GM20000 (cell line): ENCODE measurements at places on chromosomes 11 and 22.

GRCh38 chr11:16936643-16937042 is 77.6 kb downstream of the PLEKHA7 start:
- DNase-seq: no peak

GRCh38 chr11:2834503-2835273 is 50.9 kb downstream of the CDKN1C start:
- no peak for DNase-seq

DNA sequence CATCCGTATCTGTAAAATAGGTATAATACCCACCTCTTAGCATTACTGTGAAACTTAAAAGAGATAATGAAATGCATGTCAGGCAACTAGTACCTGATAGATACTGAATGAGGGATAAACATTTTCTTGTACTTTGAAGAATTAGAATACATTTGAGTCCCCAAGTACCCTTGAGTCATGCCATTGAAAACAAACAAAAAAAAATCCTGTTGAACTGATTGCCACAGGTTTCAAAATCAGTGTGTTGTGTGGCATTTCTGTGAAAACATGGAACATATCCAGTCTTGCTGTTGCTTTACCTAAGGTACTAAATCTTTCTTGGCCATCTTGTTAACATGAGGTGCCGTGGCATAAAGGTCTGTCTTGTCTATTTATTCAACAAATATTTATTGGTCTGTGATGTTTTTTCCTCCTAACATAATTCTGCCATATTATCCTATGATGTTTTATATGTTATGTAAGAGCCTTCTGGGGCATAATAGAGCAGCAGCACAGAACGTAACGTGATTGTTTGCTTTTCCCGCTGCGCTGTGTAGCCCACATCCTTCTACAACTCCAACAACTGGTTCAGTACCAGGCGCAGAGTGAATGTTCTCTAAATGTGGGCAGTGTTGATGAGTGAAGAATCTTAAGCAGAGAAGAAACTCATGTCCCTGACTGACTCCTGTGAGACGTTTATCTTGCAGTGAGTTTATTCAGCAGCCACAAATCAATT is 79.3 kb upstream of the RAB1B start:
- DNase-seq: no peak

DNA sequence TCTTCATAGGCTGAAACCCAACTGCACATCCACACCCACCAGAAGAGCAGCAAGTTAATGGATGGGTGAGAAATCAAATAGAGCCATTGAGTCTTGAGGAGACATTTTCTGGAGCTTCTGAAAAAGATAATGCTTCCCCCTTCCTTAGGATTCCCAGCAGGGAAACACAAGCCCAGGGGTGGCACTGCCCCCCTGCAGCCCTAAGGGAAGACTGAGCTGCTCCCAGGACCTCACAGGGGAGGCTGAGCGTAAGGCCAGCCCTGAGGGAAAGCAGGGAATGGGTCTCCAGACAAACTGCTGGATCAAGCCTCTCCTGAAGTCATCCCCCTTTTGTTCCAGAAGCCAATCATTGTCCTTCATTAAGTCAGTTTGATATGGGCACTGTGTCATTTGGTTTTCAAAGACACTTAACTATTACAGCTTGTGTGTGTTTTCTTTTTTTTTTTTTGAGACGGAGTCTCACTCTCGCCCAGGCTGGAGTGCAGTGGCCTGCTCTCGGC is 15.1 kb downstream of the LTO1 start:
- DNase-seq: no peak

- no peak for DNase-seq
Measured at GRCh38 chr11:67495234-67496005, 9.7 kb downstream of the PITPNM1 start.

- DNase-seq: no peak
Measured at GRCh38 chr11:34030382-34030781, 21.1 kb upstream of the CAPRIN1 start.

DNA sequence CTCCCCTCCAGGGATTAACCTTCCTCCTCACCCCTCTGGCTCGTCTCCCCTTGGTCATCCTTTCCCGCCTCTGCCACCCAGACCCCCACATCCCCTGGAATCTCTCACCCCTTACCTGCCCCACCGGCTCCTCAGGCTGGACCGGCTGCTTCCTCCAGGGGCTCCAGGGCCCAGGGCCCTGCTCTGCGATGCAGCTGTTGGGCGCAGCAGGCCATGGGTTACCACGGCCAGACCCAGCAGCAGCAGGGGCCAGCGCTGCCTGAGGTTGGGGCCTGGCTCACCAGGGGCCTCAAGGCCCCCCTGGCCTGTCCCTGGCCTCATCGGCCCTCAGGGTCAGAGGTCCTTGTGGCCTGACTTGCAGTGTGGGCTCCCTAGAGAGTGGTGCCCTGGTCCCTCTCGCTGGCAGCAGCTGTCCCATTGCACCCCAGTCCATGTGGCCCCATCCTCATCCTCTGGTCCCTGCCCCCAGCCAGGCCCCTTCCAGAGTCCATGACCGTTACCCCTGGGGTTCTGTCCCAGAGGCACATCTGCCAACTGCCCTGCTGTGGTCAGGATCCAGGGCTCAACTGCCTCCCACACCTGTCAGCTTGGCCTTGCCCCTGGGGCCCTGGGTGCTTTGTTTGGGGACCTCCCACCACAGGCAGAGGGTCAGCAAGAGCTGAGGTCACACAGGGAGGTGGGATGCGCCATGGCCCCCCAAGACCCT is at the start of gene IGLL1:
IGLL1 (minus strand) TSS at position 421 of the 706 bp plus-strand sequence; CDS start at position 321, 100 bp downstream.
- no peak for DNase-seq

GRCh38 chr11:37861671-37862070 is 1263.6 kb upstream of the RAG2 start:
- DNase-seq: no peak

DNA sequence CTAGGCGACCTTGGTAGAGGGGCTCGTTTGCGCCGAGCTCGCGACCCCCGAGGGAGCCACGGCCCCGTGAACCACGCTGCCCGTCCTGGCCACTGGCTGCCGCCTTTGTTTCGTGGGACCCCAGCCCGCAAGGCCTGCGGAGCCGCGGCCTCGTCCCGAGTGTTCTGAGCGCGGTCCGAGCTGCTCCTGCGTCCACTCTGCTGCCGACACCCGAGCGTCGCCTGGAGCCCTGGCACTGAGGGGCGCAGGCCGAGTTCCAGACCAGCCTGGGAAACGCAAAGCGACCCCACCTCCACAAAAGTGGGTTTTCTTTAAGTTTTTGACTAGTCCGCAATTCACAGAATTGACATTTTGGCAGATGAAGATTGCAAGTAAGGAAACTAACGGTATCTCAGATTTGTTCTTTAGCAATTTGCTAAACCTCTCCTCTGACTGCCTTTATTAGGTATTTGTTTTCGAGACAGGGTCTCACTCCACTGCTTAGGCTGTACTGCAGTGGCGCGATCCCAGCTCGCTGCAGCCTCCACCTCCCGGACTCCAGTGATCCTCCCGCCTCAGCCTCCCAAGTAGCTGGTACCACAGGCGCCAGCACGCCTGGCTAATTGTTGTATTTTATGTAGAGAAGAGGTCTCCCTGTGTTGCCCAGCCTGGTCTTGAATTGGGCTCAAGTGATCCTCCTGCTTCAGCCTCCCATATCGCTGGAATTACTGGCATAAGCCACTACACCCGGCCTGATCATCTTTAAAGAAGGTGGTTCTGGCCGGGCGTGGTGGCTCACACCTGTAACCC is 879 bp upstream of the RNH1 start:
- DNase-seq: no peak

DNA sequence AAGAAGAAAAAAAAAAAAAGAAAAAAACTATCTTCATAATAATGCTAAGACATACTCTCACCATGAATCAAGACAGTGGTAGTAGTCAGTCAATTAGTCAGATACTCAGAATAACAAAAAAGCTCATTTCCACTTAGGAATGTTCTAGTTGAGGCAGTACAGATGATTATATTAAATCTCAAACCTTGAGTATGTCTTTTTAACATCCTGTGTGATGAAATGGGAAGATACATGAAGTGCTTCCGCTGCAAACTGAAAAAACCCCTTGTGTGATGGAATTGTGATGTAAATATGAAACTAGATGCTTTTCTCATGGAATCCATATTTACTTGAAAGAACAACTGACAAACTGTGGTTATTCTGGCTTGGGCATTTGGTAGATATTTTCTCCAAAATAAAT is 13.7 kb downstream of the AMOTL1 start:
- no peak for DNase-seq

GRCh38 chr11:65489035-65489705 is 9.7 kb upstream of the MALAT1 start:
- no peak for DNase-seq

DNA sequence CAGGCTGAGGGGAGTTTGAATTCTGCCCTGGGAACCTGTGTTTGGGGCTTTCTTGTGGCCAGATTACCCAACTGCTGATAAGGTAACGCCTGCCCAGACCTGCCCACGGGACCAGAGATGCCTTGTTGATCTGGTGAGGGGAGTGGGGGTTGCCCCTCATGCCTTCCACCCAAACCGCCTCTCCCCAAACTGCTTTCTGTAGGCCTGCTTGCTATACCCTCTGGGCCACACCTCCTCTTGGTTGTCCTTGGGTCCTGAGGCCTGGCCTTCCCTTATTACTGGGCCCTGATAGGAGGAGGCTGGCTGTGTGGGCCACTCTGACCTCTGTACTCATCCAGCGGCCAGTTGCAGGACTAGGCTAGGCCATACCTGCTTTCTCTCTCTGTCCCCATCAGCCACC is 3.4 kb downstream of the P2RY2 start:
- DNase-seq: no peak

DNA sequence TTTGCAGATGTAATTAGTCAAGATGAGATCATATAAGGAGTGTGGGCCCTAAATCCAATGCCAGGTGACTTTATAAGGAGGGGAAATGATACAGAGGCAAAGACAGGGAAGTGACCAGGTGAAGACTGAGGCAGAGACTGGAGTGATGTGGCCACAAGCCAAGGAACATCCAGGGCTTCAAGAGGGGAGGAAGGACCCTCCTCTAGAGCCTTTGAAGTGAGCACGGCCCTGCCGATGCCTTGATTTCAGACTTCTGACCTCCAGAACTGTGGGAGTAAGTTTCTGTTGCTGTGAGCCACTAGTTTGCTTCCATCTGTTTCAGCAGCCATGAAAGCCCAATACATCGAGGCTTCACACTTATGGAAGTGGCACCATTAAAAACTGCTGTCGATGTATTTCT is 78.7 kb downstream of the SHANK2 start:
- no peak for DNase-seq

GRCh38 chr22:25696763-25697162 is 45.2 kb upstream of the MYO18B start:
- no peak for DNase-seq

DNA sequence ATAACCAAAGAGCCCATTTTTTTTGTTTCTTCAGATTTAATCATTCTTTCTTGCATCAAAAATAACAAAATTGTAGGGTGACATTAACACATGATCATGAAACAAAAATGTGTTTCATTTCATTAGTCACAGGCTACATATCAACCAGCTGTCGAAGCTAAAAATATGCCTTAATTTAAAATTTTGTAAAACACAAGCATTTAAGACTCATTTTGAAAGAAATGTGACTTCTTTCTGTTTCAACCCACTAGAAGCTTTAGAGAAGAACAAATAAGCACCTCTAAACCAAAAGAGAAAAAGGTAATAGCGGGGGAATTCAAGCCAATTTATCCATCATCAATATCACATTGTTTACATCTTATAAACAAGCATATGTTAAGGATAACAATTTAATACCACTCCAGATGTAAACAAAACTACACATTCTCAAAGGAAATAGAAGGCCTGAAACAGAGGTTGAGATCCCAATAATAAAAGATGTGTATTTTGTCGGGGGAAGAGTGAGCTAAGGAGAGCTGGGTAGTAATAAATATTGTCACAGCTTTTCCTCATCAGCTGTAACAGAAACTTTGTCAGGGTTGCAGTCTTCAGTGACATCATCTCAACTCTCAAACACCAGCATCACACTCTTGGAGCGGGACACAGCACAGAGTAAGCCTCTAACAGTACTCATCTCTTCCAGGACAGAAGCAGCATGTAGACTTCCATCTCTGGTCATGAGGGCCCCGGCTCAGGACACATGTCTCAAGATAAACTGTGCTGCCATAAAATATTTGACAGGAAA is 42.0 kb downstream of the ALG9 start:
- DNase-seq: peak; percentile 53

DNA sequence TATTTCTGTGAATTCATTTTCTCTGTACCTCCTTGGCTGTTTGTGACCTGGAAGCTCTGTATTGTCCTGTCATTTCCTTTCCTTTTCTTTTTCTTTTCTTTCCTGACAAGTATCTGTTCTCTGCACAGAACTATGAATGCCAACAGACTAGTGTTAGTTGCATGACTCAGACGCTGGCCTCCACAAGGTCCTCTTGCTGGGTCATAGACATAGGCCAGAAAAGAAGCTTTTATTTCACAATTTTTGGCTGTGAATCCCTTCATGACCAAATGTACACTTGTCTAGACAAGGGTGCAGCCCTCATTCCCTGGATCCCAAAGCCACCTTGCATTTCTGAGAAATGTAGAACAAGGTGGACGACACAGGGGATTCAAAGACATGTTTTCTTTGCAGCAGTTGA is 104.1 kb upstream of the MTNR1B start:
- DNase-seq: no peak

- DNase-seq: no peak
Measured at GRCh38 chr22:23147617-23148387, 2.5 kb downstream of the RAB36 start.

GRCh38 chr11:110093407-110094297 is 460 bp downstream of the ZC3H12C start:
- DNase-seq: peak; percentile 54
